ENCODE measurements at places on chromosomes 1 and 21.

DNA sequence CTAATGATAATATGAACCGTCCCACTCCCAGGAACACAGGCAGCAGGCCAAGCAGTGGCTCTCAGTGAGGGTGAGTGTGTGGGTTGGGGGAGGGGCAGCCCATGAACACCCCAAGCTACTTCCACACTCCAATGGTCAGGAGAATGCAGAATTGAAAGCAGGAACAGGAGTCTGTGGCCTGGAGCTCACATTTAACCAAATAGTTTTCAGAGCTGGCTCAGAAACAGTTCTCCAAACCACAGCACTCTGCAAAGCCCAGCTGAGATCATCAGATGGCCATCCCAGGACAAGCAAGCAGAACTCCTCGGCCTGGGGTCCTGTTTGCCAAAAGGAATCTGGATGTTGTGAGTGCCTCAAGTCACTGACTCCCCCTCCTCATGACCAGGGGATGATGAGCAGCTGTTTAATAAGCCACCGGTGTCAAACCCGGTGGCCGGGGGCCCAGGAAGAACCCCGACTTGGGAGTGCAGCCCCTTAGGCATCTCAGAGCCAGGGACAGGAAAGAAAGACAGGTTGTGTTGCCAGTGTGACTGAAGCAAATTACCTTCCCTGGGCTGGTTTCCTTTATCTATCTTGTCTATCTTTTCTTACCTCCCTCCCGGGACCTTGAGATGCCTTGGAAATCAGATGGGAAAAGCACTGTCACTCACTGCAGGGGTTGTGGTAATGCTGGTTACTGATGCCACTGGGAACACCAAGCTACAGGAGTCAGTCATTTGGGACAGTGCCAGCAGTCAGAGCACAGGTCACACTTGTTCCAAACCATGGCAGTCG lies 20.4 kb downstream of the DEGS1 start:
- DNase-seq, result no peak

DNA sequence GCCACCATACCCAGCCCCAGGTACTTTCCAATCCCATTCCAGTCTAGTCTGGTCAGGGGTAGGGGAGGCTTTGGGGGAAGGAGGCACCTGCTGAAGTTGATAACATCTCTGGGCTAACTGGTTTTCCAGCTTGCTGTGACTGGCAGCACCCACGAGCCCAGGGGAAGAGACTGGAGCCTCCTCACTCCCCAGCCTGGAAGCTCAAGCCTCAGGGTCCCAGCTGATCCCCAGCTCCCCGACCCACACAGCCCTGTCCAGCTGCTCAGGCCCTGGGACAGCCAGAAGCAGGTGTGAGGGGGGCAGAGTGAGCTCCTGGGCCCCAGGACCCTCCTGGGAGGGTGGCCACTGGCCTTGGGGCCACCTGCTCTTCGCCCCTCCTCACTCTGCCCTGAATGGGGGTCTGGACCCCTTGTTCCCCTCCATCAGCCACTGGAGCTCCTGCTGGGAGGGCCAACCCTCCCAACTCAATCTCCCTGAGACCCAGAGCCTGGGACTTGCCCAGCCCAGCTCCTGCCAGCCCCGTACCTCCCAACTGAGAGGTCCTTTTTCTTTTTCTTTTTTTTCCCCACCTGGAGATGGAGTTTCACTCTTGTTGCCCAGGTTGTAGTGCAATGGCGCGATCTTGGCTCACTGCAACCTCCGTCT lies 23.5 kb upstream of the RNU1-4 start:
- no peak for DNase-seq

DNA sequence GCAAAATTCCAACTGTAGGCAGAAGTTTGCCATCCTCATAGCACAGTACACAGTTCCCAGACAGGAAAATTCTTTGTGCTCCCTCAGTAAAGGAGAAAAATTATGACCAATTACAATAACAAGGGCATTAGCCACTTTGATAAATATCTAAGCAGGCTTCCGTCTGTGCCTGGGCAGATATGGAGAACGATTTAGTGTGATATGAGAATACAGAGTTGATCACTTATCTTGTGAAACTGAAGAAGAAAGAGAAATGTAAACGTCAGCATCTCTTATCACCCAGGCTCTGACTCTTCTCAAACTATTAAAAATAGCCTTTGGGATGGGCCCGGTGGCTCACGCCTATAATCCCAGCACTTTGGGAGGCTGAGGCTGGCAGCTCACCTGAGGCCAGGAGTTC lies 54.5 kb upstream of the TIAM1 start:
- no peak for DNase-seq

DNA sequence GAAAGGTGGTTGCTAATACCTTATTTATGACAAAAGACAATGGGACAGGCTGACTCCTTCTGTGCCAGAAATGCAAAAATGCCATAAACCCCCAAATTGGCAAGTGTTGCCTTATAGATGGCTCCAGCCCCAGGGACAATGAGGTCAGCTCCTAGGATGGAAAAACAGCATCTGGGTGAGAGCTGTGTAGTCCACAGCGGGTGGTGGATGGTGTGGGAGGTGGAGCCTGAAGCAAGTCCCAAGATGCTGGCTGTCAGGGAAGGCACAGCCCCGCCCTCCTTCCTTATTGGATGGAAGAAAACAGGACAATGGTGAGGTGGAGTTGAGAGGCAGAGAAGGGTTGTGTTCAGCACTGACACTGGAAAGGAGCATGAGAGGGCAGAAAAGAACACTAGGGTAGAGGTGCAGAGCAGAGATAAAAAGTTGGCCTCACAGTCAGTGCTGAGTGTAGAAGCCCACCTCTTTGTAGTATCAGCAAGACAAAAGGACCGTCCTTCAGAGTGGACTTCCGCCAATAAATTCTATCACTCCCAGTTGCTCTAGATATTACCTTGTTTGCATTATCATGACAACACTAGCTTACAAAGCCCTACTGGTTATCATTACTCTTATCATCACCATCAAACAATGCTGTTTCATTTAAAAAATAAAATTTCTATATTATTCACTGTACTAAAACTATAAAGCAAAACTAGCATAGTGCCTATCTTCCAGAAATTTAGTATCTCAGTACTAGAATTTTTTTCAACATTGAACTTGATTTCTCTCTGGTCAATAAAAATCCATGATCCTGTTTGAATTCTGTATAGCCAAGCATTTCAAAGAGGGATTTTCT lies 3.7 kb upstream of the SDE2 start:
- no peak for DNase-seq

DNA sequence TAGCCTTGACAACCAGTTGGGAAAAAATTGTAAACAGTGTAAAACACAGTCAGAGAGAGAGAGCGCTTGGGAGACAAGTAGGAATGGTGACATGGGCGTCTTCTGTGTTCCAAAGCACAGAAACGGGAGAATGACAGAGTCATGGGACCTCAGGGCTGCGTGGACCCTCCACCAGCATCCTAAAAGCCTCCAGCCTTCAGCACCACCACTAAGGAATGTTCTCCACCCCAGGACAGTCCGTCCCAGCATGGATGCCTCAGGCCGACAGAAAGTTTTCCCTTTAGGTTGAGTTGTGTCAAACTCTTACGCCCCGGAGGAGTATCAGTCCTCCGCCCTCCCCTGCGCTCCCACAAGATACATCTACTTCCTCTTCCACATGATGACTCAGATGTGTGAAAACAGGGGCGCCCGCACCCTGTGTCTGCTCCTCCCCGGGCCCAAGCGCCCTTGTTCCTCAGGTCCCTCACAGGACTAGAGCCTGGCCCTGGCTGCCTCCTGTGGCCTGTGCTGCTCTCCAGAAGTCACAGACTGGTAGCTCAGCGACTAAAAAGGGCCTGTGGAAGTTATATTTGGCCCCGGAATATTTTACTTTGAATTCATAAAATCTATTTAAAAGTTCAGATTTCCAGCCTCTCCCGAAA lies 63.9 kb upstream of the EFHD2 start:
- peak; percentile 68 for DNase-seq

GRCh38 chr21:42221581-42222345 lies 2.8 kb downstream of the ABCG1 start:
- DNase-seq, result no peak

DNA sequence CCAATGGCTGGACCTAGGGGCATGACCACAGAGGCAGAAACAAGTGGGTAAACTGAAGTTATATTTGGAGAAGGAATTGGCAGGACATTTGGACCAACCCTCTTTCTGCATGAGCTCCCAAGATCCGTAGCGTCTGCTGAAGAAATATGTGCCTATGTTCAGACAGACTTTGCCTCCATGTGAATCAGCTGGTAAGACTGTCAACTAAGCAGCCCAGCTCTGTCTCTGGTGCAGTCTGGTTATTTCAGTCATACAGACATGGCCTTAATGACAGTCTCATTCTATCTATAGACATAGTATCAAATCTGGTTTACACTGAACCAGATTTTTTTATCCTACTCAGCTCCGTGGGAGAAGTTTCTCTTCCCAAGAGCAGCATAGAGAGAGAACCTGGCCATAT lies 63.1 kb upstream of the PBX1 start:
- no peak for DNase-seq

GRCh38 chr1:227905573-227906487 lies 41.9 kb downstream of the WNT9A start:
- no peak for DNase-seq

DNA sequence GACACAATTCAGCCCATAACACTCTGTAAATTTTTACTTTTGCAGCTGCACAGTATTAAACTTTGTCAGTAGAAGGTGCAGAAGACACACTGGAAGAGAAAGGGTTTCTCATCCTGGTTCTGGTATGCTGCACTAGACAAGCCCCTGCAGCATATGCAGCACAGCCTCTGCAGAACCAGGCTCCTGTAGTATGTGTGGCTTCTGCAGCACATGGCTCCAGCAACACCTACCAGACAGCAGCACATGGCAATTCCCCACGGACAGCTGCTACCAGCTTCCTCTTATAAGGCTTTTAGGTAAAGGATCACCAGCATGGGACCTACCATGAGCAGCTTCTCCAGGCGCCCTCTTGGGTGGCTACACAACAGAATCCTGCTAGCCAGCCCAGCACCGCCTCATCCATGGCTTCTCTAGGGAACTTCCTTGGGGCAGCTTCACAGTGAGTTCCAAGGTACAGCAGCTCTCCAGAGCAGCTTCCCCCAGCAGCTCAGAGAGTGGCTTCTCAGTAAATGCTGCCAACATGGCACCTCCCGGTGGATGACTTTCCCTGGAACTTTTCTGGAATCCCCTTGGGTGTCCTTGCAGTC lies 534.4 kb upstream of the CXADR start:
- no peak for DNase-seq

GRCh38 chr21:39012326-39013230 lies 170.7 kb downstream of the PSMG1 start:
- DNase-seq, result no peak

DNA sequence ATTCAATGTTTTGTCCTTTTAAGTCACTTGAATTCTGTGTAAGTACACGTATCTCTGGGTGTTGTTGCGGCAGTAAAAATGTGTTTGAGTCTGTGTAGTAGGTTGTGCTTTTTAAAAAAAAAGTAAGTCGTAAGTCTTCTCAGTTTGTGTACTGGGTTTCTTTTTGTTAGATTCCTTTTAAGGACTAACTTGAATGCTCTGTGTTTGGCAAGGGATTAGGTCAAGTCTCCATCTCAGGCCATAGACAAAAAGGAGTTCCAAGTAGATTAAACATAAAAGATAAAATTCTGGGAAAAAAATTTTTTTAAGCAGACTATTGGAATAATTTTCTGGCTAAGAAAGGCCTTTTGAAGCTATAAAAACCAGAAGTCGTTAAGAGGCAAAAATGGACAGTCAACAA lies 113.1 kb downstream of the ATP5PO start:
- no peak for DNase-seq

DNA sequence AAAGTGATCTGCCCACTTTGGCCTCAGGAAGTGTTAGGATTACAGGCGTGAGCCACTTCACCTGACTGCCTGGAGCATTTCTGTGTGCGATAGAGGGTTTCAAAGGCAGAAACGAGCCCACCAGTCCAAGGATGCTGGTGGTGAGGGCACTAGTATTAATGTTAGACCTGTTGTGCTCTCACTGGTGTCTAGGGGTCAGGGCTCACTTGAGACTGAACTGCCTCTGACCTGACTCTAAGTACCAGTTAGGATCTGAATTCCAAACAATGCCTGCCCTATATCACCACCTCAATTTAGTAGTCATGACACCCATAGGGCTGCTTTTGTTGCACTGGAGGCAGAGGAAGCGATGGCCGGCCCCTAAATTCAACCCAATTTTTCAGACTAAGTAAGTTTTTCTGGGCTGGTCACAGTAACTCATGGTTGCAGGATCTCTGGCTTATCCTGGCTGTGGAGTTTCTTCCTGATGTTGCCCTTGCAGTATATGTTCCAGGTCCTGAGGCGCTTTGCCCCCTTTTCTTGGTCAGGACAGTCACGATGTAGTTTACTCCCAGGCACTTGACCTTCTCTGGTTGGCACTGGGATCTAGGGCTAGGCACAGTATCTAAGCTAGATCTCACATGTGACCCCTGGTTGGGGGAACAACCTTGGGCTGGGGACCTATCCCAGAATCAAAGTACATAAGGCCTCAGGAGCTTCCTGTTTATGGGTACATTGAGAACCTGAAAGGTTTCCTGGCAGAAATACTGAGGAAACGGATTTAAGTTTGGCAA lies 4.5 kb downstream of the CCDC17 start:
- no peak for DNase-seq

GRCh38 chr1:232622981-232623380 lies 7.0 kb downstream of the SIPA1L2 start:
- DNase-seq, result no peak

GRCh38 chr1:51421964-51422363 lies 91.6 kb upstream of the TTC39A start:
- DNase-seq, result no peak

DNA sequence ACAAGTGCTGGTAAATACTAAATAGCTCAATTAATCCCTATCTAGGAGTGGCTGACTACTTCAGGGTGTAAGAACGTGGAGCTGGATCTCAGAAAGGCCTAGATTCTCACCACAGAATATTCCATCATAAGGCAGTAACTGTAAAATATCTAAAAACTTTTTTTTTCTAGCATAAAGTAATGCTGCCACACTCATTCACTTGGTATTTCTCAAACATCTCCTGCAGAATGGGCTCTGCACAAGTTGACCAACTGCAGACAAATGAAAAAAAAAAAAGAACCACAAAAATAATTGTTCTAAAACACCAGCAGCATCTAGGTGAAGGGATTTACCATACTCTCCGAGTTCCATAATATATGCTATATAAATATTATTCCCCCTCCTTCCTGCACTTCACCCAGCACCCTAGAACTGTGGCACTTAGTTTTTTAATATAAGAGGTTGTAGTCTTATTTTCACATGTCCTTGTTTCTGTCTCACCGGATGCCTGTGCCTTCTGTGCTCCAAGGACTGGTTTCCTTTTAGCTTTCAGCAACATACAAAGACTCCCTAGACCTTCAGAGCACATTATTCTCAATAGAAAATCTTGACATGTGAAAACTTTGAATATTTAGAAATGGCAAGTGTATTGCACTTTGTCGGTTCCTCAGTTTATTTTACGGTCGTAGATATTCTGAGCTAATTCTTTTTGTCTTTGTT lies 8.9 kb downstream of the VSIG8 start:
- DNase-seq, result no peak

GRCh38 chr1:113106910-113107309 lies 33.9 kb downstream of the LRIG2 start:
- no peak for DNase-seq

- DNase-seq, result no peak
Observed at GRCh38 chr1:76905876-76906595, 38.8 kb downstream of the ST6GALNAC5 start.

GRCh38 chr1:22141554-22142314 lies 1.2 kb downstream of the WNT4 start:
- DNase-seq, result no peak

- DNase-seq, result no peak
Observed at GRCh38 chr1:24898909-24899439, 31.1 kb downstream of the RUNX3 start.

GRCh38 chr21:44903050-44903685 lies 17.5 kb downstream of the ITGB2 start:
- no peak for DNase-seq
